ENCODE measurements at places on chromosomes 12 and 14.

- DNase-seq: no peak
These were observed 844 bp downstream of the DPF3 start for GRCh38 chr14:72892879-72893635.

DNA sequence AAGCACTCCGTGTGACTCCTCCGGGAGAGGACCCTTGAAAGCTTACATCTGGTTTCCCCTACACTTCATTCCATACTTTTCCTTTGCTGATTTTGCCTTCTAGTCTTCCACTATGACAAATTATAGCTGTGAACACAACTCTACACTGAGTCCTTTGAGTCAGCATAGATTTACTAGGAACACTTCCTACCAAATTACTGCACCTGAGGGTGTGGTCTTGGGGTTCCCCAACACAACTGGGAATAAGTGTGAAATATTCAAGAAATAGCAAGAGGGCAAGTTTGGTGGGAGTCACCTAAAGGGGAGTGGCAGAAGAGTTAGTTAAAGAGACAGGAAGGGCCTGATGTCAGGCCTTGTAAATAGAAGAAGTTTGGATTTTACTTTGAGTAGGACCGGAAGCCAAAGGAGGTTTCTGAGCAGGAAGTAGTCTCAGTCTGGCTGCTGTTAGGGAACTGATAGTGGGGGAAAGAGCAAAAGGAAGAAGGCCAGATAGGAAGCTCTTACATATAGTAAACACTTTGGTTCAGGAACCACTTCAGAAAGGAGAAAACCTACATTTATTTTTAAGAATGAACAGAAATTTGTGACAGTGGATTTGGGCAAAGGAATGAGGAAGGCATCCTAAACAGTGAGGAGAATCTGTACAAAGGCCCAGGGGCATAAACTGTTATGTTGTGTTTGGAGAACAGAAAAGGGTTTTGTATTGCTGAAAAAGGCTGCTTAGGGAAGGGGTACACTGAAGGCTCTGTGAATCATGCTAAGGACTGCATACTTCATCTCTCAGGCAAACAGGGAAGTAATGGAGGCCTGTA, 14.2 kb downstream of the SEL1L start:
- peak; percentile 63 for DNase-seq

DNA sequence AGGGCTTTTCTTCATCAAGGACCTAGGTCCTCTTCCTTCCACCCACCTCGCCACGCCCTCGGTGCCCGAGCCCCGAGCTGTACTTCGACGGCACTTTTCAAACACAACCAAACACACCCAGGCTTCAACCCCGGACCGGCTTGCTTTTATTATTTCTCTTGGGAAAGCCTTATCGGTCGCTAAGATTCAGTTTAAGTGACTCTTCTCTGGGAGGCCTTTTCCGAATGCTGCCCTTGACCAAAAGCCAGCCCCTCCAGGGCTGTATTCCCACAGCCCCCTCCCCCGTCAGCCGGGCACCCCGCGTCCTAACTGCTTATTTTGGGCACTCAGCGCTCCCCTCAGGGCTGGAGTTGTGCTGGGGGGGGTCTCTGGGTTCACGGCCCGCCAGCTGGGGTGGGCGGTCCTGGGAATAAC, 644 bp upstream of the PPP4R4 start:
- no peak for DNase-seq

- no peak for DNase-seq
These were observed 20.0 kb downstream of the NAV3 start for GRCh38 chr12:77850698-77851097.

DNA sequence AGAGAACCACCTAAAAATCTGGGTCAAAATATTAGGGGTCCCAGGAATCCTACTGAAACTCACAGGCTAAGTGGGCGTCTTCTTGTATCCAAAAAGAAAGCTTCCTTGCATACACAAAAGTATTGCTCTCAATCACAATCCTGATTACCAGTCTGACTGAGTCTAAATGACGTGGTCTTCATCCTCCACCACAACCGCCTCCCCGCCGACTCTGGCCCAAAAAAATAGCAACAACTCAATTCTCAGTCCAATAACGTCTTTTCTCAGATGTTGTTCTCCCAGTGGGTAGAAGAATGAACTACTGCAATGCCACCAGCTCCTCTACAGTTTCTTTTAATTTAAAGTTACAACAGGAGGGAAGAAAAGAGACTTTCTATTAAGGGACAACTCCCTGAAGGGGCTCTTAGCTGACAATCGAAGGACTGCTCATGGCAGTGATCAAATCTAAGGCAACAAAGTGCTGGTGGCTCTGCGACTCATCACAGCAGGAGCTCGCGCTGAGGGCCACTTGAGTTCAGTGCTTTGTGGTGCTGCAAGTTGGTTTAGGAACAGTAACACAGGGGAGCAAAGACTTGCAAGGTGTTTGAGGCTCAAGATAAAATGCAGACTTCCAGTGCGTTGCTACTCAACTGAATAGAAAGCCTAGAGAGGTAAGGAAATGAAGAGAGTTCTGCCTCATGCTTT, 394.1 kb downstream of the BCAT1 start:
- no peak for DNase-seq

- no peak for DNase-seq
These were observed 319.9 kb downstream of the KCNC2 start for GRCh38 chr12:74889563-74890236.

DNA sequence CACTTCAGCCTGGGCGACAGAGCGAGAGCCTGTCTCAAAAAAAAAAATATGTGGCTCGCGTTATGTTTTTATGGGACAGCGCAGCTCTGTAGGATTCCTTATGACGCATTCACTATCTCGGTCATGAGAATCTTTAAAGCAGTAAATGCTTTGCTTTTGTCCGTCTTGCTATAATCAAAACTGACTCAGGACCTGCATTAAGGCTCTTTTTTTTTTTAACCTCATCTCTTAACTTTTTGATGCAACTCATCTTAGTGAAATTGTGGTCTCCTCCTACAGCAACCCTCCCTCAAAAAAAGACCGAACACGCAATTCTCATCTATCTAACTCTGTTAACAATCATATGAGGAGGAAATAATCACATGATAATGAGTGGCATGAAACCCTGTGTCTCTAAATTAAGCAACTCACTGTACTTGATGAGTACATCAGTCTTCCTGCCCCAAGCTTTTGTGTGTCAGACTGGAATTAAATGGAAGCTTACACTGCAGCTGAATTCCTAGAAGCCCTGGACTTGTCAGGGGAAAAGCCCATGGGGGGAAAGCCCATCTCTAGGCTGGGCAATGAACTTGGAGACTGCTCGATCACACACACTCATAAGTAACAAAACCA, 4.3 kb downstream of the P2RX4 start:
- DNase-seq: no peak

GRCh38 chr12:24899503-24900075, 49.3 kb downstream of the BCAT1 start:
- no peak for DNase-seq

DNA sequence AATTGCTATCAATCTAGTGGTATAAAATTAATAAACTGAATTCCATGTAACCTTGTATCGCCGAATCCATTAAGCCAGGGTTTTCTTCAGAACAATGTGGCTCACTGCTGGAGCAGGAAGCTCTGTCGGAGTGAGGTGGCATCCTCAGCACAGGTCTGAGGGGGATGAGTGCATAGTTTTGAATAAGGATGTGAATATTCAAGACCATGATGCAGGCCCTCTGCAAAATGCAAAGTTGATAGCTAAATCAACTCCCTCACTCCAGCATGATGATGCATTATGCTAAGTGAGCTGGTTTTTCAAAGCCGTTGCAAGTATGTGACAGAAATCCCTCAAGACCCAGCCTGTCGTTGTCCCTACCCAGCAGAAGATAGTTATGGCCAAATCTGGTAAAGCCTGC, 53.0 kb downstream of the TRIM9 start:
- DNase-seq: no peak

- DNase-seq: peak; percentile 51
These were observed 20.1 kb upstream of the TMED10 start for GRCh38 chr14:75196468-75196867.

- DNase-seq: no peak
These were observed 8.7 kb downstream of the TMEM119 start for GRCh38 chr12:108589028-108589839.

DNA sequence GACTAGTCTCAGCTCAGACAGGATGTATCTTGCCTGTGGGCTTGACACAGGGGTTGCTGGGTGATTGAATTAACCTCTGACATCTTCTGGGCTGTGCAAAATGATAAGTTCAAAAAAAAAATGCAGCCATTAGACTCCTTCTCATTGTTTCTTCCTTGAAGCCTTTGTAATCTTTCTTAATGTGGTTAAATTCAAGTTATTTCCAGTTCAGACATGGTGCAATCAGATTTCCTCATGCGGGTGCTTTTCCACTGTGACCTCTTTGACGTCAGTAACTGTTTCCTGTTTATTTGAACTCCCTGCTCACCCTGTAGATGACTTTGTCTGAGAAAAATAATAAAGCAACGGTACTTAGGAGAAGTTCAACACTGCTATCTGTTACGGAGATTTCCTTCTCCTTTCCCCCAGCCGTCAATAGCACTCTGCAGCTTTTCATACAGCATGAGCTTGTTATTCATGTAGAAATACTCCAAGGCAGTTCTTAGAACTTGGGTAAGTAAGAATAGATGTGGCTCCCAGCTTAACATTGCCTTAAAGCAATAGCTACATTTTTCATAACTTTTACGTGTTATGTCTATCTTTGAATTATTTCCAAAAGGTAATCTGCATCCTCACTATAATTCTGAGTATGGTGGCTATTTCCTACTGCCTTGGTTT, 155.5 kb downstream of the PRKCH start:
- DNase-seq: peak; percentile 58

DNA sequence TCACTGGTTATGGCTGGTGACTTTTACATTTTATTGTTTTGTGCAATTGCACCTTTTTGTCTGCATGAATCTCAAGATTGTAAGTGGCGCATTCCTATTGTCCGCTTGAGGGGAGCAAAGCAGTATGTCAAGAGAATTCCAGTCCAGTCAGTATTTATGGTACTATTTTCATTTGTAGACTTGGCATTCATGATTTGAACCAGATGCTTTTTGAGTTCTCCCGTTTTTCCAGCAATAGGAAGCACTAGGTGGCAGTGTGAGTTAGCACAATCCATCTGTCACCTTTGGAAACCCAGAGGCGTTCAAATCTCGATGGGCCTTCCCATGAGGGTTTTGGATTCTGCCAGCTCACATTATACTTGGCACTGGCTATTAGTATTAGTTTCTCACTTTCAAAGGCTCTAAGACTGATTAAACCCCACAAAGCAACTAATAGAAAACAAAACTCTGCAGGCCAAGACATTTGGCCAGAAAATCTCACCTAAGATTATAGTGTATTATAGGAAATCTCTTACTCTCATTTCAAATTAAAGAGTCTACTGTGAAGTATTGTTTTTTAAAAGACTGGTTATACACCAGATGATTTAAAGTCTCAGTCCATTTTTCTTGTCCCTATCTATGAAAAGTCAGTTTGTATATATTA, 2.2 kb downstream of the DACT1 start:
- peak; percentile 39 for DNase-seq

GRCh38 chr14:25237845-25238244, 187.9 kb upstream of the STXBP6 start:
- DNase-seq: peak; percentile 1

DNA sequence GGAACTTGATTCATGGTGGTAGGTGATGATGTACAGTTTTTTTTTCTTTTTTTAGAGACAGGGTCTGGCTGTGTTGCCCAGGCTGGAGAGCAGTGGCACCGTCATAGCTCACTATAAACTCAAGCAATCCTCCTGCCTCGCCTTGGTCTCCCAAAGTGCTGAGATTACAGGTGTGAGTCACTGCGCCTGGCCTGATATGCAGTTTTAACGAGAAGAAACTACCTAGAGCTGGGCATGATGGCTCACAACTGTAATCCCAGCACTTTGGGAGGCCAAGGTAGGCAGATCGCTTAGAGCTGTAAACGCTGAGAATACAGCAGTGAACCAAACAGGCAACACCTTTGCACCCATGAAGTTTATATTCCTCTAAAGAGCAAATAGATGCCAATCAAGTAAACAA, 13.0 kb upstream of the VPS37B start:
- DNase-seq: no peak

- DNase-seq: no peak
These were observed 42.1 kb downstream of the CFAP251 start for GRCh38 chr12:121960541-121960940.

DNA sequence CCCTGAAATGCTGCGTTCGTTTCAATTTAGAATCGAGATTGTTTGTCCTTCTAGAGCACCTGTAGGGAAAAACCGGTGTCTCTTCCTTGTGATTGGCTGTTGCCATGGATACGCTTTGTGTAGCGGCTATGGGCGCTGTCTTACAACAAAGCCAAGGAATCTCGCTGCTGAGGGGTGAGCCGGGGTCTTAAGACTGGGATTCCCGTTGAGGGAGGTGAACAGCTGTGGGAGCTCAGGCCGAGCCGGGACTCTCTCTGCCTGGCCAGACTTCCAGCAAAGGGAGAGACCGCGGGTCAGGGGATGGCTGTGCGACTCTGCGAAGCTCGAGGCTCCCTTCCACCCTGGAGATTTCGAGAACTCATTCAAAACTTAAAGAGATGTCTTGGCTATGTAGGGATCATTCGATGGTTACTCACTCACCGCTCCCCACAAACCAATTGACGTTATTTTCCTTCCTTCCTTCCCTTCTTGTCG, at the start of the genes LRRIQ1 and TSPAN19:
Gene LRRIQ1 (plus strand): TSS at position 118 of the 474 bp plus-strand sequence. CDS start 1,826 bp downstream, outside the sequence.
Gene TSPAN19 (minus strand): TSS at position 44 of the 474 bp plus-strand sequence. CDS start 6,331 bp downstream, outside the sequence.
- DNase-seq: peak; percentile 18

DNA sequence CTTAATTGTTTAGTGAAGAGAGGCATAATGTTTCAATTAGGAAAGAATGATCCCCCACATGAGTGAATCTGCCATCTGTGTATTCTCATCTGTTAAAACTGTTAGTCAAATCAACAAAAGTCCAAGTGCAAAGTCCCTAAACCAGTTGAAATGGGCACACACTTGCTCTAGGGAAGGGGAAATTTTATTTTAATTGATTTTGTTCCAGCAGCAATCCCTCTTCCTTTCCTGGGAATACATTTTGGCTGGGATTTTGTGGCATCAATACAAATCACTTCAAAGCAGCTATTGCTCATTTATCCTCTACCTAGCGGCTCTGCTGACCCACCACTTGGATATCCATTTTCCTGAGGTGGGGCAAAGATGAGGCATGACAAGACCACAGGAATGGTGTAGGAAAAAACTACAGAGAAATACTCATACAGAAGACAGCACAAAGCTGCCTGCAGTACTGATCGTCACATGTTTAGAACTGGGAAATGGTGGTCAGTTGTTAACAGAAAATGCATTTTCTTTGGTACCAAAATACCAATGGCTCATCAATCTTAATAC, 9.8 kb upstream of the SSTR1 start:
- no peak for DNase-seq

- DNase-seq: peak; percentile 5
These were observed 31.9 kb upstream of the MON2 start for GRCh38 chr12:62434494-62435302.

DNA sequence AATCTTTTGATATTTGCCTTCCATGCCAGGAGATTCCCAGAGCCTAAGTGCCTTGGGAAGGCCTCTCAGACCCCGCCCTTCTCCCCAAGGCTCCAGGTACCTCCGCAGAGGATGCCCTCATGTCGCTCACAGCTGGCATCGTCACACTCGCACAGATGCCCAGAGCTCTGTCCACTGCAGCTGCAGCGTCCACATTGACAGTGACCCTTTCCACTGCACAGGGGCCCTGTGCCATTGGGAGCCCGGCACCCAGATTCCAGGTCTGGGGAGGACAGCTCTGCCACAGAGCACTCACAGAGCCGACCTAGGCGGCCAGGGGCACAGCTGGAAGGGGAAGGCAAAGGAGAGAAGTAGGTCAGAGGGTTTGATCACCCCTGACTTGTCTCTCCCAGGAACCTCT, 12.3 kb upstream of the CSAD start:
- DNase-seq: no peak

GRCh38 chr14:80638620-80639515, 302.7 kb downstream of the CEP128 start:
- no peak for DNase-seq
